ENCODE measurements at places on chromosomes 6 and 20.

- DNase-seq = no peak
Observed at GRCh38 chr20:40584130-40584809, 104.8 kb downstream of the MAFB start.

- DNase-seq = no peak
Observed at GRCh38 chr20:33127422-33128097, 40.4 kb upstream of the BPIFA2 start.

GRCh38 chr6:139099984-139100383, 34.9 kb upstream of the HECA start:
- no peak for DNase-seq

DNA sequence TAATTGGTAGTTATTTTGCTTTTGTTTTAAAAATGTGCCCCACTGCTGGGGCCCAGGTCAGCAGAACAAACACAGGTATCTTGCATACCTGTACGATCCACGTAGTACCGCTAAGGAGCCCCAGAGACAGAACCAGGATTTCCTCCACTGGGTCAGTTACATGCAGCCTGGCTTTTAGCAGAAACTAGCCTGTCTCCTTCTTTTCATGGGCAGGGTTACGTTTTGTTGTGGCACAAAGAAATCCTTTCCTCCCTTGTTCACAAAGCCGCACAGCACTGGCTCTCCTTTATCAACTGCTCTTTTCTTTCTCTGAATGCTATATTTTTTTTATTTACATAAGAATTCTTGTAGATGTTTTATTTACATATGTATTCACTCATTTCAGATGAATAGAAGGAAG, 190.3 kb upstream of the POU3F2 start:
- no peak for DNase-seq

DNA sequence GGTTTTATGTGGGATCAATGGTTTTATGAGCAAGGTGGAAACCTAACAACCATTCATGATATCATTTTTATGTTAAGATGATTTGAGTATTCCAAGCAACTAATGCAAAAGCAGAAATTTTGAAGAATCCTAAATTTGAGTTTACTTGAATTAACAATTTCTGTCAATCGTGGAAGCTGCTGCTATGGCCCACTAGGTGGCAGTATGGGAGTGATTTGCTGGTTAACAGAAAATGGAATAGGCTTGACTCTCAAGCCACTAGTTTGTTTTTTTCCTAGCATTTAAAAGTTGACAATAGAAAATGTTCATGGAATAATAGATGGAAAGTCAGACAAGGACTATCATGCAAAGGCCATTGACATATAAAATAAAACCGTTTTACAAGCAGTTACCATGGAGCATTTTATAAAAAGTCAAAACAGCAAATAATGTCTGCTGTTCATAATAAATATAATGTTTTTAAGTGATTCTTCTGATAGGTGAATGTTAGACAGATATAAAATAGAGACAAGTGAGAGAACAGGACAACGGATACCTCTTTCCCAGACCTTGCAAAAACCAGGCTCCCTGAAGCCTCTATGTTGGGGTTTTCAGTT, 43.0 kb upstream of the TMEM200A start:
- no peak for DNase-seq

GRCh38 chr20:14916360-14916920, 579.0 kb upstream of the FLRT3 start:
- DNase-seq = no peak

- DNase-seq = no peak
Observed at GRCh38 chr6:8080362-8081151, 16.4 kb upstream of the BLOC1S5 start.

- DNase-seq = no peak
Observed at GRCh38 chr20:237489-237888, 10.4 kb downstream of the DEFB129 start.

GRCh38 chr20:53574819-53575218, 18.8 kb downstream of the ZNF217 start:
- DNase-seq = no peak

GRCh38 chr20:39773380-39774000, 811.3 kb downstream of the DHX35 start:
- no peak for DNase-seq

- DNase-seq = no peak
Observed at GRCh38 chr6:91324711-91325110, 737.8 kb upstream of the MAP3K7 start.

DNA sequence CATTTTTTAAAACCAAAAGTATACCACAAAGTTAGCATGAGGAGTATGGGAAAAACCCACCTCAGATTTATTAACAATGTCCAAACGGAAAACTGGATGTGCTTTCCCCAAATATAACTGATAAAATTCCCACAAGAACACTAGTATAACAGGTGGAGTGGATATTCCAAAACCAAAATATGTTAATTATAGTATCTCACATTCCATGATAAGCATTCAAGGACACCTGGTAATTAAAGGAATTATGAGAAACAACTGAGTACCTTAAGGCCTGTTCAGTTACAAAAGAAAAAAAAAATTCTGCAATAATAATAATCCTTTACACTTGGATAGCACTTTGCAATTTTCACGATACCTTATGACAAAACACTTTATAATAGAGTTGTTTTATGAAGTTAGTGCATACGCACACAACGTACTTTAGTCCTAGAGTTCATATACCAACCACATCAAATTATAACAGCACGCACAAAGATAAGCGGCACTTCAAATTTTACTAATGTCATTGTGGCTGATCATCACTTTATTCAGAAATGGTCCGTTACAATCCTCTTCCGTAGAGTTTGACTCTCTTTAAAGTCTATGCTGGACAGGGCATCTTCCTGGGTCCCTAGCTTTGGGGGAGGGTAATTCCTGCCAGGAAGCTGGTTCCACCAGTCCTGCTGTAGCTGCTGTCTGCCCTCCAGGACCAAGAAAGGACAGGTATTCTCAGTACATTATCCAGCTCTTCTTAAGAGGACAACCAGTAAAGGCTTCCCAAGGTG, 1.7 kb downstream of the CDK19 start:
- no peak for DNase-seq

GRCh38 chr20:44392776-44393607, 37.5 kb downstream of the HNF4A start:
- no peak for DNase-seq

DNA sequence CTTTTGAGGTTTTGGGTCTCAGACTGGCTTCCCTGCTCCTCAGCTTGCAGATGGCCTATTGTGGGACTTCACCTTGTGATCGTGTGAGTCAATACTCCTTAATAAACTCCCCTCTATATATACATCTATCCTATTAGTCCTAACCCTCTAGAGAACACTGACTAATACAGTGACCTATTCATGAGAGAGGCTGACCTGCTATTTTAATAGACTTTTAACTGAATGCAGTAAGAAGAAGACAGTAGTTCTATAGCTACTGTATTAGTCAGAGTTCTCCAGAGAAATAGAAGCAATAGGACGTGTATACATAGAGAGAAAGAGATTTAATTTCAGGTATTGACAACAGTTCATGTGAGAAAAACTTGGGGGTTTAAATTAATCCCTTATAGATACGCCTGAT, 53.3 kb upstream of the SMLR1 start:
- DNase-seq = no peak

- DNase-seq = no peak
Observed at GRCh38 chr6:139308936-139309603, 17.3 kb upstream of the TXLNB start.

- no peak for DNase-seq
Observed at GRCh38 chr6:144036064-144036834, 28.2 kb upstream of the PLAGL1 start.

DNA sequence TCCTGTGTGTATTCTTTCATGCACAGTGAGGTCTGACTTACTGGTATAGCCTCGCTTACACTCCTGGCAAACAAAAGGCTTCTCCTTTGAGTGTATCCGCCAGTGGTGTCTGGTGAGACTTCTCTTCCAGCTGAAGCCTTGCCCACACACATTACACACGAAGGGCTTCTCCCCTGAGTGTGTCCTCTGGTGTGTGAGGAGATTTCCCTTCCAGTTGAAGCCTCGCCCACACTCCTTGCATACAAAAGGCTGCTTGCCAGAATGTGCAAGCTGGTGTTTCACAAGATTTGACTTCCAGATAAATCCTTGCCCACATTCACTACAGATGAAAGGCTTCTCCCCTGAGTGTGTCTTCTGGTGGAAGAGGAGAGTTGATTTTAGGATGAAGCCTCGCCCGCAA, 21.5 kb downstream of the ZNF337 start:
- no peak for DNase-seq

GRCh38 chr20:14556206-14556605, 218.8 kb upstream of the FLRT3 start:
- DNase-seq = no peak

DNA sequence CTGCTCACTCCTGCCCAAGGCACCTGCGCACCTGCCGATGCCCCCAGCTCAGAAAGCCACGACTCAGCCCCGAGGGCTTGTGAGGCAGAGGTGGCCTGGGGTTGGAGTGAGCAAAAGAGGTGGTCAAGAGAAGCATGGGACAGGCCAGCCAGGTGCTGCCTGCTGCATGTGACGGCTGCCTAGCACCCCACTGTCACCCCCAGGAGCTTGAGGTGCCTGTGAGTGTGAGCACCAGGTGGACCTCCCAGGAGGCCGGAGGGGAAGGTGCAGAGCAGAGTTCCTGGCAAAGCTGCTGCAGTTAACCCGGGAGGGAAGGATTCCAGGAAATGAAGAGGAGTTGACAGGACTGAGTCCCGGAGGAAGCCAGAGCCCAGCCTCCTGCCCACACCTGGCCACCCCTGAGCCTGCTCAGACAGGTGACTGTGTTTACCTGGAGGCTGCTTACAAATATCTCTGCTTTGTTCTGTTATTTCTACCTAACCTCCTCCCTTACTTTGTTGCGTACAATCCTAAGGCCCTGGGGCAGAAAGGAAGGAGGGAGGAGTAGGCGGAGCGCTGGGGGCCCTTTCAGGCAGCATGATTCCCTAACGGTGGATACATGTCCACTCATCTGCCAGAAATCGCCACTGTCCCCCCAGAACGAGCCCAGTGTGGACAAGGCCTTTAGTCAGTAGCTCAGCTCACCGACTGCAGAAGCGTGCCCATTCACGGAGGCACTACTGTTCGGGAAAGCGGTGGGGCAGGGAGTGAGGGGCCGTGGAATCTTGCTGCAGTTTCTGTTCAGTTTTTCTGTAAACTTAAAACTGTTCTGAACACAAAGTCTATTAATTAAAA, 87.5 kb upstream of the MPC1 start:
- no peak for DNase-seq

DNA sequence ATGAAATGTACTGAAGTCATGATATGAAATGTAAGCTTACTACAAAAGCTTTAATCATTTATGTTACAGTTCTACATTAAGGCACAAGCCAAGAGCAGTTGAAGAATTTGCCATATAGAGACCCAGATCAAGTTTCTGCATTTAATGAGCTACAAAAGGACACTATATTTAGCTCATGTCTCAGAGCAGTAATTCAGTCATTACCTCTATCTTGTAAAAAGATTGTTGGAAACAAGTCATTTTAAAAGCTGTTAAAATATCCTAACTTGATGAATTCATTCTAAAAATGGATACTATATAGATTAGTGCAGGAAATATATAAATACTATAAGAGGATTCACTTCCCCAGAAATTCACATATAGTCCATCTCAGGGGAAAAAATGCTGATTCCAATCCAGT, 45.2 kb upstream of the RIPPLY2 start:
- DNase-seq = no peak

GRCh38 chr6:161684731-161685475, 411.0 kb upstream of the AGPAT4 start:
- no peak for DNase-seq

GRCh38 chr6:4743062-4743461, 33.1 kb upstream of the CDYL start:
- no peak for DNase-seq

DNA sequence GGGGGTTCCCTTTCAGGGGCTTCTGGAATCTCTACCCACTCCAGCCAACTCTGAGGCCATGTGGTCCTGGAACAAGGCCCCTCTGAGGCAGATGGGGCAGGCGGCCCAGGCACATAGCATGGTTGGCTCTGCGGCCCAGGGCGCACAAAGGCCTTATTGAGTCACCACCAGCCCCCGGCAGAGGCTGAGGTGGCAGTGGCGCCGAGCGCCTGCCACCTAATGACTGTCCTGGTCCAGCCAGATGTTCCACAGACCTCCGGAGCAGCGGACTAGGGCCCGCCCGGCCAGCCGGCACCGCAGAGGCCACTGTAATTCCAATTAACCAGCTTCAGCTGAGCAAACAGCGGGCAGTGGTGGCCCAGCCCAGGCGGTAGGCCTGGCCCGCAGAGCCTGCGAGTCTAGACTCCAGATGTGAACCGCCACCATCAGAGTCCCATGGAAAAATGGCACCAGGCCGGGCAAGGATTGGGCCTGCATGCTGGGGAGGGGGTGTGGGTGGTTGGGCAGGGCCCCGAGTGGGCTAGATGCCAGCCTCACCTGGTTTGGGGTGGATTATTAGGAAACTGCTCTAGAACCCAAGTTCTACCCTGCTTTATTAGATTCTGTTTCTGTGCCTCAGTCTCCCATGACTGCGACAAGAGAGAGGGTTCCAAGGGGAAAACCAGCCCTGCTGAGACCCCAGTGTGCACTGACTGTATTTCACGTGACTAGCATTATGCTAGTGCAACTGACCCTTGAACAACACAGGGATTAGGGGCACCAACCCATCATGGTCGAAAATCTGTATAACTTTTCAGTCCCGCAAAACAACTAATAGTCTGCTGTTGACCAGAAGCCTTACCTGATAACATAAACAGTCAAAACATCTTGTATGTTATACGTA, 34.1 kb upstream of the ID1 start:
- DNase-seq = no peak

GRCh38 chr6:31729979-31730630, 1.0 kb upstream of the DDAH2 start:
- no peak for DNase-seq

GRCh38 chr20:64005394-64005793, 24.5 kb downstream of the PRPF6 start:
- no peak for DNase-seq

DNA sequence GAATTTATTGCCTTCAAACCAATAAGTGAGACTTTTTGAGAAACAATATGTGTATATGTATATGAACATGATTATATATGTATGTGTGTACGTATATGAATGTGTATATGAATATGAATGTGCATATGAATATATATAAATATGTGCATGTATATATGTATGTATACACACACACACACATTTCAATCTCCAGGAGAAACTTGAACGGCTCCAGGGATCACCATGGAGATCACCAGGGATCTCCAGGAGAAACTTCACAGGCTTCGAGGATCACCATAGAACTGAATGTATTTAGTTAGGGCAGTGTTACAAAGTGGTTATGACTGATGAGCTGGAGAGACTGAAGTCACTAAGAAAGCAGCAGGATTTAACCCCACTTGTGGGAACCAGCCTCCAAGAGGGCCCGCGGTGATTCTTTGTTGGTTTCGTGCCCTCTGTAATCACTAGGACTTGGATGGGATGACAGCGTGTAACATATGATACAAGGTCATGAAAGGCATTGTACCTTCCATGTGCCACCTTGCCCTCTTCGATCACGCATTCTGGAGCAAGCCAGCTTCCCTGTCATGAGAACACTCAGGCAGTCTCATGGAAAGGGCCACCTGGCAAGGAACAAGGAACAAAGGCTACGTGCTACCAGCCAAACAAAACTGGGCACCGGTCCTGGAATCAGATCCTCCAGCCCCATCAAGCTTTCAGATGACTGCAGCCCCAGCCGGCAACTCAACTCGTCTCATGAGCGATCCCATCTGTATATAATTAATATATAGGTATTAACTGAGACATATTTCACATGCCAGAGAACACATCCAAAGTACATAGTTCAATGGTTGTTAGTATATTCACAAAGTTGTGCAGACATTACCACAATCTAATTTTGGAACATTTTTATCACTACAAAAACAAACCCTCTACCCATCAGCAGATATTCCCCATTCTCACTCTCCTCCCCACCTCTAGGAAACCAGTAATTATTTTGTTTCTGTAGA, 8.6 kb downstream of the FAM50B start:
- DNase-seq = no peak

GRCh38 chr20:49969234-49969633, 13.5 kb upstream of the SNAI1 start:
- no peak for DNase-seq

All from esophagus squamous epithelium (tissue), 5 donors.